ENCODE measurements at places on chromosomes 7 and 10.
A peak's percentile ranks its signal among the peaks of the same experiment; 100 is the strongest.

GRCh38 chr10:33279276-33279675 lies 55.2 kb downstream of the NRP1 start:
- DNase-seq, result no peak

GRCh38 chr7:17319164-17320101 lies 21.0 kb downstream of the AHR start:
- DNase-seq, result no peak

- no peak for DNase-seq
These were observed 2.8 kb downstream of the SPRN start for GRCh38 chr10:133421336-133422222.

GRCh38 chr10:121690152-121690848 lies 92.1 kb upstream of the FGFR2 start:
- DNase-seq, result no peak

DNA sequence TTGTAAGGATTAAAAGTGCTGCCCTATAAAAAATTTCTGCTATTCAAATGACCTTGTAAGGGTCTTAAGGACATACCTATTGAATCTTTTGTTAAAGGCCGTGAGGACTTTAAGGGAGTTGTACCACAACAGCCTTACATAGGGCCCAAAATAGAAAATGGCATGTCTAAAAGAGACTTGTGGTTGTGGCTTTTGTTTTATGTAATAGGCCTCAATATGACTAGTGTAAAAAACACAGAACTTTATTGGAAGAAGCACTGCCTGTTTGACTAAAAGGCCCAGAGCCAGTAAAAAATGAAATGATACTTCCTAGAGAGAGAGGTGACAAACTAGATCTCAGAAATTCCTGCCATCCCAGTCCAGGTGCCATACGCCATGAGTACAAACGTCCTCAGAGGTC lies 286.6 kb downstream of the SEMA3D start:
- DNase-seq, result no peak

DNA sequence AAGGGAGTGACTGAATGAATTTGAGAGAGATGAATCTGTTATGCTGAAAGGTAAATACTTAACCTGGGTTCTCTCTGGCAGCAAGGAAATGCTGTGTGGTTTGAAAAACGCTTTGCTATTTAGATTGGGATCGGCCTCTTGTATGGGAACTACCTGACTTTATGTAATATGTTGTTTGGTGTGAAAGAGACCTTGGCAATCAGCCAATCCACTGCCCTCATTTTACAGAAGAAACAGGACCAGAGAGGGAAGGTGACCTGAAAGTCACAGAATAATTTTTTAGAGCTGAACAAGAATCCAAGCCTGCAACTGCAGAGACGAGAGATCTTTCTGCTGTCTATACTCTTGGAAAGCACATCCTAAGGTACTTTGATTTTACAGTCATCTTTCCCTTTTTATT lies 1.0 kb downstream of the BUD31 start:
- DNase-seq, result no peak

DNA sequence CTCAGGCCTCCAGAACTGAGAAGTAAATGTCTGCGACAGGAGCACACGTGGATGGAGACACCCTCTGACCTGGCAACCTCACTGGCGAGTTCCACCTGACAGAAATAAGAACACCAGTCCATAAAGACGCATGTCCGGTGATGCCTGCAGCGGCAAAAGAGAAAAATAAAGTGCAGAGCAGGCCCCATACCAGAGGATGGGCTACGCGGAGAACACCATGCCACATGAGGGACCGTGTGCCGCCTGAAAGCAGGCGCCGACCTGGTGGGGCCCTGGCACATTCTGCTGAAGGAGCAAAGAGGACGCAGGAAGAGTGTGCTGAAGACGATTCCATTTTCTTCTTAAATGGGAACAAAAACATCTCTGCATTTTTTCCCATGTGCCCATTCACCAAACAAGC lies 105.0 kb downstream of the VIPR2 start:
- no peak for DNase-seq

DNA sequence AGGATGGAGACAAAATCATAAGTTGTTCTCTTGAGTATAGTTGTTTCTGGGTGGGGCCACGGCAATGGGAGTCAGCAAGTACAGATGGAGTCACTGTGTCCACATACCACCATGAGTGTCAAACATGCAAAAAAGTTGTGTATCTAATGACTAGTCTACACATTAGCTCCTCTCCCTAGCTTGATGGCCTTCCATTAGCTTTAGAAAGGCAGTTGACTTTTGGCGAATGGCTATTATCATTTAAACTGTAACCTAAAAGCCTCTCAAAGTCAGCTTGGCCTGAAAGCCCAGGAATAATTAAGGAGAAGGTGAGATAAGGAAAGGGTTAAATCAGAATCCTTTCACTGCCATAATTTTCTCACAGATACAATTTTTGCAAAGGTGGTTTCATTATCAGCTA lies 95.5 kb upstream of the MEOX2 start:
- no peak for DNase-seq

DNA sequence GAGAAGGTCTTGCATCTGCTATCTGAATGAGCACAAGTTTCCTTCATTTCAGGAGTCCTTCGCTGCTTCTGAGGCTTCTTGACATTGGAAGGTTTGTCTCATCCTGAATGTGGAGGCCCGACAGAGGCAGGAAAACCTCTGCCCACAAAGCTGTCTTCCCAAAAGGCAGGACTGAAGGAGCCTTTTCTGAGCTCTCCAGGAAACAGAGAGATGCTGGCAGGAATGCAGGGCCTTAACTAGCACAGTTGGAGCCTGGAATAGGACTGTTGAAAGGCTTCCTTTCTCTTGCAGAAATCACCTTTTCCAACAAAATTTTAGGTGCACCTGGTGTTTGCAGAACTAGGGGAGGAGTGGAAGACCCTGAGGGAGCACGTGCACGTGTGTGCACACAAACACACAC lies 637.4 kb upstream of the MKI67 start:
- no peak for DNase-seq

GRCh38 chr10:98086837-98087708 lies 47.4 kb upstream of the R3HCC1L start:
- no peak for DNase-seq

- DNase-seq, result no peak
These were observed 345.9 kb downstream of the KIF20B start for GRCh38 chr10:90047243-90047729.

- DNase-seq, result no peak
These were observed 9.5 kb downstream of the C10orf53 start for GRCh38 chr10:49688920-49689319.

GRCh38 chr7:130008941-130009847 lies 42.0 kb downstream of the ZC3HC1 start:
- DNase-seq, result no peak

GRCh38 chr7:133961724-133962123 lies 165.4 kb upstream of the LRGUK start:
- no peak for DNase-seq

DNA sequence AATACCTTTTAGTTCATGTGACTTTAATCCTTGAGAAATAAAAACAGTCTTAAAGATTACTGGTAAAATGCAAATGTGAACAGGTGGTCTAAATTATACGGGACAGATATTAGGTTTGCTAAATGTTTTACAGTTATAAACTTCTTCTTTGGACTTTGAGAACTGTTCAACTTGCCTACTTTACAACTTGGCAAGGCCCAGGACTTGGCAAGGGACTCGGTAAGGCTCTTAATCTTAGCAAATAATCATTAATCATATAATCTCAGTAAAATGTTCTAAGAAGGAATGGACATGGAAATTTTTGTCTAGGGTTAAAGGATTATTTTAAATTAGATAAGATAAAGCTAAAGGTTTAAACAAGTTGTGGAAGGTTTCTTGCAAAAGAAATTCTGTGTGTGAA lies 4.8 kb upstream of the UBE2D4 start:
- DNase-seq, result no peak

DNA sequence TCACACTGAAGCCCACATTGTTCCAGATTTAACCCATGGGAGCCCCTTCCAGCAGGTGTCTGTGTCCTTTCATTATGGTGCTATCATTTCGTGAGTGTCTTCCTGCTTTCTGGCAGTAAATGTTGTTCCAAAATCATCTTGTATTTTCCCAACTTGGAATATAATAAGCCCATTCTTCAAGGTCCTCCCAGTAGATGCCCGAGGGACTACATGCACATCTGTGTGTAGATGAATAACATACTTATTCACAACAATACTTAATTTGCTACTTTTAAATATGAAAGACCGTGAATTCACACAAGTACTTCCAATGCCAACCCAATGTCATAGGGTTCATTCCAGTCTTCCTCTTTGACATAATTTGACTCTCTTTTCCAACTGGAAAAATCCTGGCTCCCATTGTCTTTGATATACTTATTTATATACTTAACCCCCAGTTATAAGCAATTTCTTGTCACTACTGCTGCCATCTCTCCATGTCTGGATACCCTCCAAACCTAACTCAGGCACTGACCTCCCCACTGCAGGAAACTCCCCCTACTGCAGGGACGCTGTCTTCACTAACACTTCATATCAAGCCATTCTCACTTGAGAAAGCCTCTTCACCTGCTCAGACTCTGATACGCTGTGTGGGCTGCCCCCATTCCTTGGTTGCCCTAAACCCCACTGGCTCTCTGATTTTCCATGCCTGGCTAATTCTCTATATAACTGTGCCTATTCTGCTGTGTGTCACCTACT lies 1119.2 kb downstream of the CNTNAP2 start:
- DNase-seq, result no peak

DNA sequence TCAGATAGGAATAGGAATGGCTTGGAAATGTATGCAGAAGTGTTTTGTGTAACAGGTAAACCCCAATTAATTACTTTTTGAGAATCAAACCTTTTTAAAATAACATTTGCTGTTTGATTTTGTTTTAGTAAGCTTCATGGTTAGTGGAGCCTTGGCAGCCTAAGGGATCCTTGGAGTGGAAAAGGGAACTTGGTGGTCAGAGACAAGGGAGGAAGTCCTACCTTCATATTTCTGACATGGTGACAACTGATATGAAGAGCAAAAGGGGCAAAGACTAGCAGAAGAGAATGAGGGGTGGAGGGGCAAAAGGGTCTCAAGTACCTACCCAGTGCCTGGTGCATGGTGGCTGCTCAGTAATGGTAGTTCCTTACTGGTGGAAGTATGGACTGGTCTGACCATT lies 32.3 kb downstream of the AHCYL2 start:
- DNase-seq, result no peak

DNA sequence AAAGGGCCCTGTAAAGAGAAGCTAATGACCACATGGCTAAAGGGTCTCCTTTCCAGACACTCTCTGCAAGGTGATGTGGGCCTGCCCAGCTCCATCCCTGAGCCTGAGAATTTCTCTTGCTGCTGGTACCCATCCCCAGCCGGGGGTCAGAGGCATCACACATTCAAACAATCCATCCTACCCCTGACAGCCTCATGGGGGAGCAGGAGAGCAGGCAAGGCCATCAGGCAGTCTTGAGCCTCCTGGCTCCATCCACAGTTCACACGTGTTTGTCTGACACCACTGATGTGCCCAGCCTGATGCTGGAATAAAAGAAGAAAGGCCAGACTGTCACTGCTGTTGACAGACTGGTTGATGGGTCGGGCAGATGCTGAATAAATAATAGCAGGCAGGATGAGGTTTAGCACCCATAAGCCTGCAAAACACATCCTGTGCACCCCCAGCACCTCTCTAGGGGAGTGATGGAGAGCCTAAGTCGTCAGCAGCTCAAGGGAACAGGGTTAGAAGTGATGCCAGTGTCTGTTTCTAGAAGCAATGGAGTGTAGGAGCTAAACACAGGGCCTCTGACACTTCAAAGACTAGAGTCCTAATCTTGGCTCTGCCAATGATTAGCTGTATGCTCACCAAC lies 43.5 kb downstream of the TLL2 start:
- DNase-seq, result peak; percentile 34

DNA sequence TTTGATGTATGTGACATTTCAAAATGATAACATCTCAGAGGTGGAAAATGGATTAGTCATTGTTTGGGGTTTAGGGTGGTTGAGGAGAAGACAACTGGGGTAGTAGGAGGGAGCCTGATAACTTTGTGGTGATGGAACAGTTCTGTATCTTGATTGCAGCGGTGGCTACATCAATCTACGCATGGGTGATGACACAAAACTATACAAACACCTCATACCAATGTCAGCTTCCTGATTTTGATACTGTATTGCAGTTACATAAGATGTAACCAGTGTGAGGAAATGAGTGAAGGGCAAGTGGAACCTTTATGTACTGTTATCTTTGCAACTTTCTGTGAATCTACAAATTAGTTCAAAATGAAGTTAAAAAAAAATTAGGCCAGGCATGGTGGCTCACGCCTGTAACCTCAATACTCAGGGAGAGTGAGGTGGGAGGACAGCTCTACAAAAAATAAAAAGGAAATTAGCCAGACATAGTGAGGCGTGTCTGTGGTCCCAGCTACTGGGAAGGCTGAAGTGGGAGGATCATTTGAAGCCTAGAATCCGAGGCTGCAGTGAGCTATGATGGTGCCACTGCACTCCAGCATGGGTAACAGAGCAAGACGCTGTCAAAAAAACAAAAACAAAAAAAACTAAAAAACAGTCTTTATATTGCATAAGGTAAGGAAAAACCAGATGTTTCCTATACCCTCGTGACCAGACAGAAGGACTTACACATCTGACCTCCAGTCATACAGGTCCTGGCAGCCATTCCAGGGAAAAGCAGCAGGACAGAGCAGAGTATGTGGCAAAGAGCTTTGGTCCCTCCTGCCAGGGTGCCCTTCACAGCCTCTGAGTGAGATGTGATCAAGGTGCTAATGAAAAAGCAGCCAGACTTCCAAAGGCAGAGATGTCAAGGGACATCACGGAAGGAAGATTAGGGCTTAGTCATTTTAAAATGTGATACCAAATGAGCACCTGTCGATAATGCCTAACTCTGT lies 50.8 kb downstream of the CYTH3 start:
- DNase-seq, result no peak

- no peak for DNase-seq
These were observed 673.3 kb upstream of the LRRN3 start for GRCh38 chr7:110417611-110418010.

DNA sequence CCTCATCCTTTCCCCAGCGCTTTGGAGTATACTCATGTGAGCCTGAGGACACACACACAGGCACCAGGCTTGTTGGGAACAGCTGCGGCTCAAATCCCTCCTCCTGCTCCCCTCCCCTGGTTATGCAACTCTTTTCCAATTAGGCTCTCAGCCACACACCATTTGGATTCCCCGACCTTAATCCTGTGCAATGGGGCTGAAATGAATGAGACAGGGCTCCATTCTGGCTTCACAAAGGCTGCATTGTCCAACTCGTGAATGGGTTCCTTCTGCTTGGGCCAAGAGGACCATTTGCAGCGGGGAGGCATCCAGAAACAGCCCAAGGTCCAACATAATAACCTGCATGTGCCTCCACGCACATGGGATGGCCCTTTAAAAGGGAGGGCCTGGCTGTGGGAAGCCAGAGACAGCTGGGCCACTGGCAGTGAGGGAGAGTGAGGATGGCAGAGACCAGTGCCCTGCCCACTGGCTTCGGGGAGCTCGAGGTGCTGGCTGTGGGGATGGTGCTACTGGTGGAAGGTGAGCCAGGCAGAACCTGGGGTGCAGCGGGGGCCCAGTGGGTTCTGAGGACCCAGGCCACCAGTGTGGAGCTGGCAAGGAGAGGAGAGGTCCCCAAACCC lies at the start of gene RGR:
Gene RGR, plus strand, starts transcription at position 403 of the 620 bp plus-strand sequence. Its CDS starts 38 bp downstream, at position 441.
- peak; percentile 82 for DNase-seq
